AG04449 (cell line): ENCODE measurements at places on chromosomes 13 and 19.

DNA sequence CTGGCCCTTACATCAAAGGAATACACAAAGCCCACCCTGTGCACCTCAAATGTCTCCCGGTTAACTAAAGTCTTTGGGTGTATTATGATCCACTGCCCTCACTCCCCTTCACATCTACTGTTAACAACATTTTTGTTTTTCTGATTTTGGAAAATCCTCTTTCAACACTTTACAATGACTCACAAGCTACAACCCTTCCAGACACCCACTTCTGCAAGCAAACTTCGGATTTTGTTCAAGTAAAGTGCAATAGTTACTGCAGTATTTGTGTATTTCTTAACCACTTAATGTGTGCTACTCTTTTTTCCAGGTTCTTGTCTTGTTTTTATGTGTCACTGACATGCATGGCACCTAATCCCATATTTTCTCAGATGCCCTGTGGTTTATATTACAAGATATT, 101.1 kb downstream of the EDNRB start:
- DNase-seq, result no peak

DNA sequence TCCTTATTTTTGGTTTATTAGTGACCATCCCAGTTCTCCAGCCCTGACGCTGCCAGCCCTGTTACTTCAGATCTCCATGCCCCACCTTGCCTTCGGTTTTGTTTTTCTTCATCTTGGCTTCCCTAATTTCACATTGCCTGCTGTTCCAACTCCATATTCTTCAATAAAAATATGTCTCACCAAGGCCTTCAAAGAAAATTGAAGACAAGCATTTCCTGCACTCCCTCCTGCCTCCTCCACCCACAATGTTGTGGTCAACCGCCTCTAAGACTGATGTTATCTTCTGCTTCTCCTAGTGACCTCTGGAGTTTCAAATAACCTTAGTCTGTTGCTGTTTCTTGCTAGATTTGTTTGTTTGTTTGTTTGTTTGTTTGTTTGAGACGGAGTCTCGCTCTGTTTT, 14.6 kb downstream of the PLD3 start:
- DNase-seq, result no peak

DNA sequence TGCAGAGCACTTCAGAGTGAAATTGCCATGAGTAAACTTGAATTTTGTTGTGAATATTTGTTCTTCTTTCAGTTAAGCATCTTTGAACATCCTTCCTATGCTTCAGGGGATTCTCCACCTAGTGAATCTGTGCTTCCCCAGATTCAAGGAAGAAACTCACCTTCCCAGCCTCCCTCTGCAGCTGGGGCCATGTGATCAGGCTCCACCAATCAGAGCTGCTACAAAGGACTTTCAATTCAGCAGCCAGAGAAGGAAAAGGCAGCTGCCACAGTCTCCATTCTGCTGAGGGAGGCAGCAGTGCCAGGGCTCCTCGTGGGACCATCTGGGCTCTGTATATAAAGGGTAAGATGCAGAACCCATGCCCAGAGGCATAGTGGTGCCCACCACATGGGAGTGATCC, 89.7 kb upstream of the SIAH3 start:
- no peak for DNase-seq

DNA sequence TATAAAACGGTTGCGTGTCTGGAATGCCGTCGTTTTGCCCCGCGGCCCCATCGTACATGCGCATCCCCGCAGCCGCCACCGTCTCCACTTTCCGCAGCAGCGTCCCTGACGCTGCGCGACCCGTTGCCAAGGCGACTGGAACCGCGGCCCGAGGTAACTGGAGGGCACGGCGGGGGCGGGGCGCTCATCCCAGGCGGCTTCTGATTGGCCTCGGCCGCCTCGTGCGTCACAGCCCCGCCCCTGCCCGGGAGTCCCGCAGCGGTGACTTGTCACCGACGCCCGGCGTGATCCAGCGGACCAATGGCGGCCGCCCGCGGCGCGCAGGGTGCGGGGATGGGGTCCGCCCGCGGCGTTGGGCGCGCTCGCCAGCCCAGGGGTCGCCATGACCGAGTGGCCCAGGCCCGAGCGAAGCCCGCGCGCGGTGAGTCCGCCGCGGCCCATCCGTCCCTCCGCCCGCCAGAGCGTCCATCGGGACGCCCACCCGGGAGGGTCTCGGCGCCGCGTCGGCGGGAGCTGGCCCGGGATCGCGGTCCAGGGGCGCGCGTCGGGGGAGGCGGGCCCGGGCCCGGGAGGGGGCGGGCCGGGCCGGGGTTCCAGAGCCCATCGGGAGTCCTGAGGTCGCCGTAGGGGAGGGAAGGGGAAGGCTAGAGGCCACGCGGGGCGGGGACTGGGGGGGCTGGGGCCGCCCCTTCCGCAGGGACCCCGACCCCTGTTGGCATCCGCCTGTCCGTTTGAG, at the start of gene ZSCAN1:
Gene ZSCAN1 (plus strand): TSS at position 285 of the 736 bp plus-strand sequence. CDS start 3,812 bp downstream, outside the sequence.
- peak; percentile 3 for DNase-seq

DNA sequence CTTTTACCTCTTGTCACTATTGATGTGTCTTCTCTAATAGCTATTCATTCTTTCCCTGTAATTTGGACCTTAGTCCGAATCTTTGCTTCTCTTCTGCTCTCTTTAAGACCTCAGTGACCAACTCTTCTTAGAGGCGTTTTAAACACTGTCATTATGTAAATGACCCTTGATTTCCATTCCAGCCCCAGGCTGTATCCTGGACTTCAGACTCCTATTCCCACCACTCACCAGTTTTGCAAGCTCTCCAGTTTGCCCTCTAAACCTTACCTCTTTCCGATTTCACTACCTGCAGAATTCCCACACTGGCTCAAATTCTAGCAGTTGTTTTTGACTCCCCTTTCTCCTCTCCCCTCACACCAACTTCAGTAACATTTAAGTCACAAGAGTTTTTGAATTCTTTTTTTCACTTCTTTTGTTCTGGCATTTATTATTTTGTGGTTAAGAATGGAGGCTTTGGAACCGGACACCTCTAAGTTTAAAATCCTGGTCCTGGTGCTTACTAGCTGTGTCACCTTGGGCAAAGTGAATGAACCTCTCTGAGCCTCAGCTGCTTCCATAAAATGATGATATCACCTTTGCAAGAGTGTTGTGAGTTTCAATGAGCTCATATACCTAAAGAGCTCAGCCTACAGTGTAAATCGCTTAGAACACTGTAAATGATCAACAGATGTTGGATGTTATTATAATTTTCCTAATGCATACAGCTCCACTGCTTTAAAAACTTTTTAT, 13.6 kb upstream of the HMGB1 start:
- DNase-seq, result no peak

DNA sequence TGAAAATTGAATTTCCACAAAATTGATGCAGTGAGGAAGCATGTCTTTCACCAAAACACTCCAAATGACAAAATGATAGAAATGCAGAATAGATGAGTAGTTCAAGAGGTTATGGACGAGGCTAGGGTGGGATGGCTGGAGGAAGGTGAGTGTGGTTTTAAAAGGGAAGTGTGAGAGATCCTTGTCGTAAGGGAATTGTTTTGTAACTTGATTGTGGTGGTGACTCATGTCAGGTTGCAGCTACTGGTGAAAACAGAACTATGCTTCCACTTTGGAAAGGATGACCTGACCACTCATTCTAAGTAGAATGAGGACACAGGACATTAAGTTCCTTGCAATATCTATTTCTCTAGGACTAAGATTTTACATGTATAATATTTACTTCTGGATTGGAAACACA, 345.7 kb downstream of the MTUS2 start:
- no peak for DNase-seq

- DNase-seq, result no peak
Observed at GRCh38 chr13:23980160-23980551, 82.9 kb upstream of the C1QTNF9B start.

DNA sequence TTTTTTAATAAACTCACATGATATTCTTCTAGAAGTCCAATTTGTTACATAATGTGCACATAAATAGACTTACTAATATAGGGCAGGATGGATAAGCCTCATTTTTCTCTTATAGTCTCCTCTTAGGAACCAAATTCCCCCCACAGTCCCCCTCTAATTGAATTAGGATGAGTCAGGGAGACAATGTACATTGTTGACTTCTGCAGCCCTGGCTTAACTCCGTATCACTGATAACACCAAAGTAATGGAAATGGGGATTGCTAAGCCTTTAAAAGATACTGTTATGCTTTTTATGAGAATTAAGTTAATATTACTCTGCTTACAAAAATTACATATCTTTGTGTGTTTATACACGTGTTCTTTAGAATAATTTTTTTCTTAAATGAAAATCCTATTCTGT, 5.1 kb upstream of the PCDH9 start:
- DNase-seq, result no peak

DNA sequence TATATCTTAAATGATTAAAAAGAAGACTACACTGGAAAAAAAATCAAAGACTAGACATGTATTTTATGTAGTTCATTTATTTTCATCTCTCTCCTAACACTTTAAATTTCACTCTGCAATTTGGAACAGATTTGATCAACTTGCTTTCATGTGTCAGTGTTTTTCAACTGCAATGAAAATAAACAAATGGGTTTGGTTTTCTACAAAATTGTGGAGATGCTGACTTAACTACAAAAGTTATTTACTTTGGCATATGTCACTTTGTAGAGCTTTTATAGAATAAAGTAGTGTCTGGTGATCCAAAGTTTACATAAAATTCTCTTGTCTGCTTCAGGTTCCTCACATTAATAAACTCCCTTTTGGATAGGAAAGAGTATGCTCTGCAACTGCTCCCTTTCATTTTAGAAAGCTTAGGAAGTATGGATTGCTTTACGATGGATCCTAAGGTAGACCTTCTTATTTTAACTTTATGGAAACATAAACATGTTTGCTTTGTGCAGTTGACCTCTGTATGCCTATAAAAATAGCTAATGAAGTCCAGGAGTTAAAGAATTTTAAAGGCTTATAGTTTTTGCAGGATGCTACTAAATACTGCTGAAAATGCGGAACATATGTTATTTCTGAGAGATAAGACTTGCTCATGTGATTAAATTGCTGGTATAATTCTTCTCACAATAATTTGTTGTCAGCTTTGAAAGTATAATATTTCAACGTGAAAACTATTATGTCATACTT, 815.9 kb downstream of the PCDH9 start:
- no peak for DNase-seq

GRCh38 chr13:50887151-50887550, 22.4 kb upstream of the RNASEH2B start:
- no peak for DNase-seq

- DNase-seq, result no peak
Observed at GRCh38 chr13:46195016-46195415, 13.0 kb upstream of the LCP1 start.

DNA sequence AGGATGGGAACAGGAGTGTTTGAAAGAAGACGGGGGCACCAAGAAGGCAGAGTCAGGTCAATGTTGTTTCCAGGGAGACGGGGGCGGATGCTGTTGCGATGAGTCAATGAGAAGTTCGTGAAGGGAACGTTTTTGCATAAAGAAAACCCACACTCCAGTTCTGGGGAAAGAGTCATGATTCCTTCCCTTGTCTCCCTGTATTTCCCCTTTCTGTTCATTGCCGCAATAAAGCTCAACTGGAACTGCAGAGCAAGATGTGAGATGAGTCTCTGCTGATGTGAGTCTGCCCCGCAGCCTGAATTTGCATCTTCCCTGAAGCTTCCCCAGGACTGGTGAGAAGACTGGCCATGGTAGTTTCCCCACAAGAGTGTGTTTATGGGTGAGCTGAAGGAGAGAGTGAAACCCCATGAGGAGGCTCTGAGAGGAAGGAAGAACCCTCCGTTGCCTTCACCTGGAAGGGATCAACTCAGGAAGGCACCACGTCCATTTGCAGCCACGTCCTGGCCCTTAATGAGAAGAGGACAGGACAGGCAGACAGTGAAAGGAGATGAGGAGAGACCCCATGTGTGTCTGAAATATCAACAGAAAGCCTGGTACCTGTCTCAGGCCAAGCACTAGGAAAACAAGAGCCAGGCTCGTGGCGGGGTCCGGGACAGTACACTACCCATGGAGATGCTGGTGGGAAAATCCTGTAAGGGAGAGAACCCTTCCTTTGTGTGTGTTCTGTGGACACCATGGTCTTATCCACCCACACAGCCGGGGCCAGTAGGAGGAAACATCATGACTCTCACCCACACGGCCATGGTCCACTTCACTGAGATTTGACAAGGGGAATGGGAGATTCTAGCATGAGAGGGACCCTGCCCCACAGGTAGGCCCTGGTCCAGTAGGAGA, 13.7 kb downstream of the LILRA1 start:
- DNase-seq, result no peak

DNA sequence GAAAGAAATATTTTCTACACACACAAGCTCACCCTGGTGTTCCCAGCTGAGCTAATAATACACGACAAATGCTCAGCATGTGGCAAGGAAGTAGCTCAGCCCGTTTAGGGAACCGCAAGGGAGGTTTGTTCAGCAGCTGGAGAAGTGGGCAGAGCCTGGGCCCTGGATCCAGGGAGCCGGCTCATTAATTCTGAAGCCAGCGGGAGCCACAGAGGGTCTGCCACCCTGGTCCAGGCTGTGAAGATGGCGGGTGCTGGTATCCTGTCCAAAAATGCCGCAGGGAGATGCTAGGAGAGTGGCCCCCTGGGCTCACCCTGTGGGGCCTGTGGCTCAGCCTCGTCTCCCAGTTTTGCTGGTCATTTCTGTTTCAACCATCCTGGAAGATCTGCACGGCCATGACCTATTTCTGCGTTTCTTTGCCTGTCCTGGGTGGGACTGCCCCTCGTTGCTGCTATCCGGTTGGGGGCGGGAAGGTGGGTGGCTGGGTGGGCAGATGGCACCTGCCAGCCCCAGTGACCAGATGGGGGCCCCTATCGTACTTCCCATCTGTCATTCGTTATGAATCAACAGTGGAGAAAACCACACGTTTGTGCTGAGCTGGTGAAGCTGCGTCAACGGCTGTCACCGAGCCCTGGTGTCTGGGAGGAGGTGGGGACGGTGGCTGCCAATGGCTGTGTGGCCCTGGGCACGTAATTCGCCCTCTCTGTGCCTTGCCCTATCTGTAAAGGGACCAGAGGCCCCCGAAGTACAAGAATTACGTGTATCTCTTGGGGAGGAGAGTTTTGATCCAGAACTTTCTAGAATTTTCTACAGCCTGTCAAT, 2.7 kb upstream of the GNA15 start:
- no peak for DNase-seq

- DNase-seq, result no peak
Observed at GRCh38 chr19:37412700-37413099, 41.8 kb downstream of the ZNF527 start.

- DNase-seq, result no peak
Observed at GRCh38 chr13:110337247-110337646, 30.2 kb downstream of the COL4A2 start.

DNA sequence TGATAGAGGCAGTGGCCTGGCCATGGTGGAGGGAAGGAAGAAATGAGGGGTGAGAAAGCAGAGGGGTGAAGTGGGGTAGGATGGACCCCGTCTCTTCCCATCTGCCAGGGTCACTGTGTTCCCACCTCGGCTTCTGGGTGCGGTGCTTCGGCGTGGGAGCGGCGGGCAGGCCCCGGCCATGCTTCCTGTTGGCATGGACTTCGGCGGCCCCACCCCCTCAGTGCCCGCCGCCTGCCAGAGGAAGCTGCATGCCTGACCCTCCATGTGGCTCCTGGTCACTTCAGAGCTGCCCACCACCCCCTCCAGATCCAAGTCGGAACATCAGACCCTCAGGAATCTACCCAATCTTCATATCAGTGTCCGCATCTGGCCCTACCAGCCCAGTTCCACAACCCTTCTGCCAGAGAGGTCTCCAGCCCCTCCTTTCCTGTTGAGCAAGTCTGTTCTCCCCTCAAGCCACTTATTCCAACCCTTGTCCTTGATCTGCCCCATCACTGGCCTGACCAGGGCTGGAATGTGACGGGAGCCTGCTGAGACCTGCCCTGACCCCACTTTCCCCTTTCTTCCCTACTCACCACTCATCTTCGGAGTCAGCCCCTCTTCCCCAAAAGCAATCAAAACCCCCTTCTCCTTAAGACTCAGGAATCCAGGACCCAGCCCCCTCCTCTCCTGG, 1.5 kb downstream of the KCNN4 start:
- no peak for DNase-seq
